Nasal cavity respiratory epithelium epithelial cell of viscerocranial mucosa (primary cell): ENCODE measurements at places on chromosomes 1 and 21. TPM values are rescaled to one million over a fixed set of nuclear protein-coding genes. Genes with fewer than 3 reads are reported as not detected.

Gene KRTAP11-1
- not detected in 2 replicates for total RNA-seq

Gene TSTD1
- 38.3 and 78.6 TPM in 2 replicates for total RNA-seq

Gene DEDD
- 30.1 and 37.2 TPM in 2 replicates for total RNA-seq

Gene PKLR
- under 0.01 TPM in 1 of 2 replicates, not detected in the other for total RNA-seq

Gene RHOU
- 0.36 and 1.0 TPM in 2 replicates for total RNA-seq

Gene APCS
- not detected in 2 replicates for total RNA-seq

Gene LRRC39
- under 0.01 and 0.43 TPM in 2 replicates for total RNA-seq

Gene SRGAP2B
- 34.2 and 36.2 TPM in 2 replicates for total RNA-seq

Gene CELA2B
- total RNA-seq, result not detected in 2 replicates

Gene RNU1-4
- total RNA-seq, result under 0.01 TPM in 2 replicates

Gene LRRC8D
- 55.3 and 56.7 TPM in 2 replicates for total RNA-seq

Gene LAD1
- total RNA-seq, result 155 and 157 TPM in 2 replicates

Gene NAXE
- 68.5 and 102 TPM in 2 replicates for total RNA-seq

Gene GPA33
- total RNA-seq, result not detected in 2 replicates

Gene OR10Z1
- not detected in 2 replicates for total RNA-seq

Gene CYP4B1
- under 0.01 and 9.0 TPM in 2 replicates for total RNA-seq

Gene LCE2A
- total RNA-seq, result not detected in 2 replicates

Gene SLC5A9
- total RNA-seq, result 0.07 TPM in 1 of 2 replicates, not detected in the other

Gene AIRE
- total RNA-seq, result not detected in 2 replicates

Gene DNAJC28
- total RNA-seq, result 1.0 and 1.6 TPM in 2 replicates

Gene IL10
- not detected in 2 replicates for total RNA-seq

Gene OR2L2
- total RNA-seq, result not detected in 2 replicates

Gene MTOR
- total RNA-seq, result 40.0 and 78.4 TPM in 2 replicates

Gene LCE1B
- not detected in 2 replicates for total RNA-seq

Gene IL20
- total RNA-seq, result 0.43 and 3.8 TPM in 2 replicates

Gene INAVA
- total RNA-seq, result 34.2 and 77.3 TPM in 2 replicates

Gene KCNH1
- total RNA-seq, result not detected in 2 replicates

Gene SPRR3
- 67.3 and 122 TPM in 2 replicates for total RNA-seq

Gene BTF3L4
- 53.7 and 99.5 TPM in 2 replicates for total RNA-seq

Gene OR14I1
- not detected in 2 replicates for total RNA-seq
